ENCODE measurements at places on chromosomes 2 and 18. TPM values are rescaled to one million over a fixed set of nuclear protein-coding genes. Genes with fewer than 3 reads are reported as not detected.

DNA sequence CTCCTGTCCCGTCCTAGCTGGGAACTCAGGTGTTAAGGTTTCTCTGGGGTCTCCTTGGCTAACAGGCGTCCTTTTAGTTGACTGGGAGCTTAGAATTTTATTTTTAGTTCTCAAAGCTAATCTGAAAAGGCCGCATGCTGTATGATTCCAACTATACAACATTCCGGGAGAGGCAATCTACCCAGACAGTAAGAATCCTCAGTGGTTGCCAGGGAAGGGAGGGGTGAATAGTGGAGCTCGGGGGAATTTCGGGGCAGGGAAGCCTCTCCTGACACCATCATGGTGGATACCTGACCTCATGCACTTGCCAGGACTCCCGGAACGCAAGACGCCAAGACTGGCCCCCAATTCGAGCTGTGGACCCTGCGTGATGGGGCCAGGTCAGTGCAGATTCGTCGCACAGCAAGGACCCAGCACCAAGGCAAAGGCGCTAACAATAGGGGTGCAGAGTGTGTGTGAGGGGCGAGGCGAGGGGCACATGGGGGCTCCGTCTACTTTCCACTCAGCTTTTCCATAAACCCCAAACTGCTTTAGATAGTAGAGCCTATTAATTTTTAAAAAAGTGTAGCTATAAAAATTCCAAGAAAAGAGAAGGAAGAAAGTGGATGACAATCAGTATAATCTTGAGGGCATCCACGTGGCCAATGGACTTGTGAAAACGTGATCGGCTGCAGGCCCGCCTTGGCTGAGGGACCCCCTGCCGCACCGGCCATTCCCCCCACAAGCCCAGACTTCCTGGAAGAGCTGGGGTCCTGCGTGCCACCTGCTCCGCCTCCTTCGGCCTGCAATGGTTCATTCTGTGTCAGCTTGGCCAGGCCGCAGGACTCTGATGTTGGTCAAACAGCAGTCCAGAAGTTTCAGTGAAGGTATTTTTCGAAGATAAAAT lies 17.3 kb downstream of the PDCD1 start:
- no peak overlapping the region for H3K4me3 ChIP-seq
- H3K27ac ChIP-seq, result no peak overlapping the region
- DNase-seq, result no peak
- no peaks in the 10 kb centered on the region for H3K36me3 ChIP-seq

DNA sequence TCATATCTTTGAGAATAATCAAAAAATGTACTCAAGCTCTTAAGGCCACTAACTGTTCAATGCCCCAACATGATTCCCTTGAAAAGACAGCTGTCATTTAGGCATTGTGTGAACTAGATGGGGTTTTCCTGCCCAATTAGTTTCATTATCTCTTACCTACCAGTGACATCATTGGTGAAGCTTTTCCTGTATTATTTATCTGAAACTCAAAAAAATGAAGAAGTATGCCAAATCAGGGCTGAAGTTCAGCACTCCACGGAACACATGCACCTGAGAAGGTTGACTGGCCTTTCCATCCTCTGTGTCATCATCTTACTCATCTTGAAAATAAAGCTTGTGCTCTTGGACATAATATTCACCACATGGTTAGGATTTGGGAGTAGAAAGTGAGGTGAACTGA lies 126.4 kb downstream of the TXNL1 start:
- no peak overlapping the region for H3K4me3 ChIP-seq
- H3K27ac ChIP-seq, result no peak overlapping the region
- peak; percentile 23 for DNase-seq
- H3K27me3 ChIP-seq, result peaks cover 4% of the 10 kb centered on the region
- no peaks in the 10 kb centered on the region for H3K4me1 ChIP-seq
- H3K36me3 ChIP-seq, result no peaks in the 10 kb centered on the region

The DNAJC5G gene
- total RNA-seq, result 0.39 TPM

GRCh38 chr18:34972765-34973414 lies 68.3 kb upstream of the MAPRE2 start:
- no peak overlapping the region for H3K4me3 ChIP-seq
- H3K4me1 ChIP-seq, result peaks cover under 1% of the 10 kb centered on the region
- DNase-seq, result no peak

The STPG4 gene
- 0.90 TPM for total RNA-seq

- H3K27ac ChIP-seq, result no peak overlapping the region
- peaks cover 8% of the 10 kb centered on the region for H3K27me3 ChIP-seq
- DNase-seq, result peak; percentile 41
- peak overlapping the region; percentile 32 for H3K4me3 ChIP-seq
- no peaks in the 10 kb centered on the region for H3K36me3 ChIP-seq
Measured at GRCh38 chr2:240452462-240453256, 17.2 kb downstream of the GPC1 start.
